ENCODE measurements at places on chromosomes 3 and 15.

- DNase-seq = no peak
Measured at GRCh38 chr3:45506084-45506483, 88.5 kb upstream of the LIMD1 start.

DNA sequence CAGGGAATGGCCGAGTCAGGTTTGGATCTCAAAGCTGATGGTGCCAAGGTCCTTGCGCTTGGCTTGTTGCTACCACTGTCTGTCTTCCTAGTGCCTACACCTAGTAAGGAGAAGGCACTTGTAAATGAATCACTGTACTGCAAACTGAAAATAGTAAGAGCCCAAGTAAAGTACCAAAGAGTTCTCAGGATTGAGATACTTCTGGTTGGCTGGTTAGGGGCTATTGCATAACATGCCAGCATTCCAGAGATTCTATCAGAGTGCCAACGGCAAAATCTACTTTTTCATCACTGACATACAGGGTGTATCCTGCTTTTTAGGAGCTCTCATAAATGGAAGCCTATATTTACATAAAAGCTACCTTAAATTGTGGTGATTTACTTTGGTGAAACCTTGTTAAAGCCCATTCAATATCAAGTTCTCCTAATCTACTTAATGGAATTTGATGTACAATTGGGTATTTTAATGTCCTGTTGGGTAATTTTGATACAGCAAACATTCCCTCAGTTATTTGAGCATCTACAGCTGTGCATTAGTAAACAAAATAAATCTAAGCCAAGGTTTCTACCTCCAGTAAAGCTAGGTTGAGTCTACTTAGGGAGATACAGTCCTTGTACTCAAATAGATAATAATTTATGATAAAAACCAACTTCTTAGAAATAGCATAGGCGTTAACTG lies 30.7 kb upstream of the CHD2 start:
- DNase-seq = no peak

GRCh38 chr15:69299943-69300588 lies 1.4 kb downstream of the PAQR5 start:
- no peak for DNase-seq

GRCh38 chr15:45536934-45537333 lies 14.4 kb upstream of the SLC30A4 start:
- DNase-seq = no peak

DNA sequence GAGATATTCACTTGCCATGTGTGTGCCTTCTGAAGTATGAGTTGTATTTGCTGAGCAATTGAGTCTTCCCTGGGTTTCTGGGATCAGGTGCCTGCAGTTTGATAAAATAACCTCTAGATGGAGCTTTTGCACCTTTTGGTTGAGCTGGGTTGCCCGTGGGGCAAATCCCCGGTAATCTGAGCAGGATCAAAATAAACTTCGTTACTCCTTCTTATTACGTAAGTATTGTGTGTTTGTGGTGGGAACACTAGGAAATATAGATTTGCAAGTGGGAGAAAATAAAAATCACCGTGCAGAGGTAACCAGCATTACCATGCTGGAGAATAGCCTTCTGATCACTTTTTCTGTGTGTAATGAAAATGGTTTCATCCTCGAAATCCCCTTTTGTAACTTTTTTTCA lies 277.4 kb upstream of the NR2E3 start:
- peak; percentile 1 for DNase-seq

DNA sequence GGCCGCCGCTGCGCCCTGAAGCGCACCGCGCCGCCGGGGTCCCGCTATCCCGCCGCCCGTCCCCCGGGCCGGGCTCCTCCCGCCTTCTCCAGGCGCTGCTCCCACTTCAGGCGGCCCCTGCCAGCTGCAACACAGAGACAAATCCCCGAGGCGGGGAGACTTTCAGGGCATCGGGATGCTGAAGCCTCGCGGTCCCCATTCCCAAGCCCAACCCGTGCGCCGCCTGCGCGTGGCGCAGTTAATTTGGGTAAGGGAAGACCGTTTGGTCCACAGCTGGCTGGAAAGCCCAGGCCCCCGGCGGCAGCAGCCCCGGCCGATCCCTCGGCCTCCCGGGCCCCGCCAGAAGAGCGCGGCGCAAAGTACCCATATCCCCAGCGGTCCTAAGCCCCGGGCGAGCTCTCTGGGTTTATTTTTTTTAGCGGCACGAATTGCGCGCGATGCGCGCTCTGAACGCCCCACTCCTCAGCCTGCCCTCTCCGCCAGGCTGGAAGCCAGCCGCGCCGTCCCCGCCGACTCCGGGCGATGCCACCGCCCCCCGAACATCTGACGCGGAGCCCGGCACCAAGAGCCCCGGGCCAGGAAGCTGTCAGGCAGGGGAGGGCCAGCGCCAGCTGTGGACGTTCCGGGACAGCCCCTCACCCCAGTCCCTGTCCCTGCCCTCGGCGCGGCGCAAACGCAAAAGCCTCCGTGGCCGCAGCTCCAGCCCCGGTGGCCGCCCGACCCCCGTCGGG lies 517 bp downstream of the FBN1 start:
- DNase-seq = no peak

DNA sequence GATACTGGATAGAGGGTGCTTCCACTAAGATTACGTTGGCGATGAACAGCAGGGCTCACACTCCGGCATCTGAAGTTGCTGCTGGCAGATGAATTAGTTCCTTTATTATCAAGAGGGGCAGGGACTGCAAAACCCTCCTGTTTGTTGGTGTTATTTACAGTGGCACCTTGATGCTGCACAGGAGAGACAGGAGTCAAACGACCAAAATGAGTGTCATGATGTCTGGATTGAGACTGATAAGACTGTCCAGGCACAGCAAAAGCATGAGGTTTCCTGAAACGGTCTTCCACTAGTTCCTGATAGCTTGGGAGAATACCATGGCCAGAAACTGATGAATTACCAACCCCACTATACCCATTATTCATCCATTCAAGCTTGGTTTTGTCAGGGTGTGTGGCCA lies 100.8 kb upstream of the NEDD4 start:
- no peak for DNase-seq

GRCh38 chr3:55089211-55089610 lies 161.4 kb upstream of the LRTM1 start:
- DNase-seq = no peak
